Placental epithelial cell (primary cell): ENCODE measurements at places on chromosomes 5 and 9. TPM values are rescaled to one million over a fixed set of nuclear protein-coding genes. Genes with fewer than 3 reads are reported as not detected.

OR1J2 gene
- total RNA-seq, result not detected in 2 replicates

CDH12 gene
- total RNA-seq, result not detected in 2 replicates

MFAP3 gene
- total RNA-seq, result 78.5 and 156 TPM in 2 replicates

SPEF2 gene
- 4.4 and 8.2 TPM in 2 replicates for total RNA-seq
